ENCODE measurements at places on chromosomes 6 and 20.

- DNase-seq: no peak
Measured at GRCh38 chr20:19758501-19759331, 658 bp downstream of the RIN2 start.

DNA sequence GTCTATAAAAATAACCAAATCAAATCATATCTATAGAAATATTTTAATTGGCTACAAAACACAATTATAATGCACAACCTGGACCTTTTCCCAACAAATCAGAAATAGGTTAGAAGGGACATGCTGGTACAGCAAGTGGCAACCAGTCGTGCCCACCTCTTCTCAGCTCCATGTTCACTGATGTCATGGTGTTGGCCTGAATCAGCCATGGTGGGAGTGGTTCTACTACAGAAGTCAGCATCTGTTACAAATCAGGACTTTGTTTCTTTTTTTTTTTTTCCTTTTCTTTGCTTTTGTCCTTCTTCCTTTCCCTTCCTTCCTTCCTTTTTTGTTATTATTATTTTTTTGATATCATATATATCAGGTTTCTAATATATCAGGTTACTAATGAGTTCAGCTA is 91.2 kb downstream of the RALGAPA2 start:
- DNase-seq: no peak

DNA sequence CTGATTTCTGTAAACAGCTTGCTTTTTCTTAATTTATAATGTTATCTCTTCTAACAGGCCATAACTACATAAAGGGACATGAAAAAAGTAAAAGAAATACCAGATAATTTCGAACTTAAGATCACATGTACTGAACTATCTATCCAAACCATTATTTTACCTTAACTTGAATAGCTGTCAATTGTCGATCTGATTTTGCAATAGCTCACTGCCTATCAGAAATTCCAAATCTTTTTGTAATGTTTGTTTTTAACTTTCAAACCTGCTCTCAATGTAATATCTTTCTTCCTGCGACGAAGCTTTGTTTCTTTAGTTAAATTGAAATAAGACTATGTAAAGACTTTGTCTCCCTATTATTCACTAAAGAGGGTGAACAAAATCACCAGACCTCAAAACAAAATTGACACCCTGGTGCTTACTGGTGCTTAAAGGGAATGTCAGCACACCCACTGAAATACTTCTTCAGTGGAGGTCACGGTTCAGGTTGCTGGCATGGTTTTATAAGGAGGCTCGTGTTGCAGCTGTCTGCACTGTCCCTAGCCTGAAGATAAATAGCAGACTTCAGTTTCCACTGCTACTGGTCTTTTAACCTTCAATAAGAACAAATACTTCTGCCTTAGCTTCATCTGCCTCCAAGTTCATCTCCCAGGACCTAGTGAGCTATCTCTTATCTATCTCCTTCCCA is 117.5 kb upstream of the QKI start:
- DNase-seq: no peak

- DNase-seq: no peak
Measured at GRCh38 chr20:13700761-13701160, 62.0 kb upstream of the TASP1 start.

- DNase-seq: no peak
Measured at GRCh38 chr6:70839286-70840266, 117.3 kb downstream of the B3GAT2 start.

GRCh38 chr20:23152308-23152892 is 66.3 kb upstream of the CD93 start:
- DNase-seq: no peak

DNA sequence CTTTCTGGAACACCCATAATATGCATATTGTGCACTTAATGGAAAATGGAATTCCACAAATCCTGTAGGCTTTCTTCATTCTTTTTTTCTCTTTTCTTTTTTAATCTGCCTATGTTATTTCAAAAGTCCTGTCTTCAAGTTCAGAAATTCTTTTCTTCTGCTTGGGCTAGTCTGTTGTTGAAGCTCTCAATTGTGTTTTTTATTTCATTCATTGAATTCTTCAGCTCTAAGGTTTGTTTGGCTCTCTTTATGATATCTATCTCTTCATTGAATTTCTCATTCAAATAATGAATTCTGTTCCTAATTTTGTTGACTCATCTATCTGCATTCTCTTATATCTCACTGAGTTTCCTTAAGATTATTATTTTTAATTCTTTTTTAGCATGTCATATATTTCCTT is 10.1 kb downstream of the SPINT4 start:
- no peak for DNase-seq

- no peak for DNase-seq
Measured at GRCh38 chr20:52515877-52516276, 324.3 kb upstream of the ZFP64 start.

- DNase-seq: no peak
Measured at GRCh38 chr6:70672549-70672948, 4.9 kb downstream of the SMAP1 start.

DNA sequence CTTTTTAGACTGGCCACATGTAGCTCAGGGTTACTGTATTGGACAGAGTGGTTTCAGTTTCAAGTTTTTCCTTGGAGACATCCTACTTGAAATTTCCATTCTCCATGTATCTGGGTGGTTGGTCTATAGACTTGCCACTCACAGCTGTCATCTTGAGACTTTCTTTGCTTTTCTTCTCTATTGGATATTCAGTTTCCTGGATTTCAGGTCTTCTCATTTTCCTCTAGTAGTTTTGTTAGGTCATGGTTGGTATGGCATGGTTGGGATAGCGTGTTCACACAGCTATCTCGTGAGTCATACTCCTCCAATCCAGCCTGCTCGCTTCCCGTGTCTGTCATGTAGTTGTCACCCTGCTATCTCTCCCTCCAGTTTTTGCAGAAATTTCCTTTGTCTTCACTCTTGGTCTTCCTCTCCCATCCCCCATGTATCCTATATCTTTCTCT is 48.3 kb downstream of the PTPN1 start:
- DNase-seq: no peak

DNA sequence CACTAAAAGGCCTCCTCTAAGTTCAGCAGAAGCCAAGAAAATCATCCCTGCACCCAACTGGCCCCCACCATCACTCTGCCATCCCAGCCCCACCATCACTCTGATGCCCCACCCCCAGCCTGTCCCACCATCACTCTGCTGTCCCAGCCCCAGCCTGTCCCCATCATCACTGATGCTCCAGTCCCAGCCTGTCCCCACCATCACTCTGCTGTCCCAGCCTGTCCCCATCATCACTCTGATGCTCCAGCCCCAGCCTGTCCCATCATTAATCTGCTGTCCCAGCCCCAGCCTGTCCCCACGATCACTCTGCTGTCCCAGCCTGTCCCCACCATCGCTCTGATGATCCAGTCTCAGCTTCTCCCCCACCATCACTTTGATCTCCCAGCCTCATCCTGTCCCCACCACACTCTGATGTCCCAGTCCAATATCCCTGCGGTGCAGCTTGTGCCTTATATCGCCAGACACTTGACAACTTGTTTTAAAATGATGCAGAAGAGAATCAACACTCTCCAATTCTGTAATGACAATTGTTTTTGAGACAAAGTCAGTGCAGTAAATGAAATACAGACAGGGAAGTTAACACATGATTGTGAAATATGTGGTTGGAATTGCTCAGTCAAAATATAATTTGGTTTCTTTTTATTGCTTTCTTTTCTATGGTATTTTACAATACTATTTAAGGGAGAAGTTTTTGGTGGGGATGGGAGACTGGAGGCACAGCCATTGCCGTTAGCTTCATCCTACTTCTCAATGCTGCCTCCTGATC is 100.8 kb downstream of the TNFAIP3 start:
- no peak for DNase-seq

- DNase-seq: no peak
Measured at GRCh38 chr6:45555981-45556771, 178.4 kb upstream of the SUPT3H start.

- DNase-seq: no peak
Measured at GRCh38 chr6:150150821-150151646, 8.2 kb downstream of the PPP1R14C start.

DNA sequence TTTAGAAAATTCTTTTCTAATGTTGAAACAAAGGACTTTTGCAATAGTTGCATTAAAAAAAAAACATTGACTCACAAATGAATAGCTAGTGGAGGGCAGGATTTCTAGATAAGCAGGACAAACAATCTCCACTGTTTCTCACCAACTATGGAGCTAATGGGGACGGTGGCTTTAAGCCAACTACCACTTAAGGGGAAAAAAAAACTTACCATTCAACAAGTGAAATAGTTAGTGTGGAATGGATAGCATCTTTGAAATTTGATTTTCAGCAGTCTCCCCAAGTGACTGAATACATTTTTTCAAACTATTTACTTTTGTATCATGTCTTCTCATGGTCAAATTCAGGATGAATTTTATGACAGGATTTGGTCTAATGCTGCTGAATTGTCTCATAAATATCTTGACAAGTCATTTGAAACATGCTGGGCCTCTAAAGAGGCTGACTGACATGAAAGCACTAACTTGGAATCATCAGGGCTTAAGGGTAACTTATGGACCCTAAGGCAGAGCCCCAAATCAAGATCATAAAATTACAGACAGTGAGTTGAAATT is 100.5 kb downstream of the EYA4 start:
- no peak for DNase-seq

- DNase-seq: no peak
Measured at GRCh38 chr6:21984561-21984960, 312.3 kb downstream of the PRL start.

DNA sequence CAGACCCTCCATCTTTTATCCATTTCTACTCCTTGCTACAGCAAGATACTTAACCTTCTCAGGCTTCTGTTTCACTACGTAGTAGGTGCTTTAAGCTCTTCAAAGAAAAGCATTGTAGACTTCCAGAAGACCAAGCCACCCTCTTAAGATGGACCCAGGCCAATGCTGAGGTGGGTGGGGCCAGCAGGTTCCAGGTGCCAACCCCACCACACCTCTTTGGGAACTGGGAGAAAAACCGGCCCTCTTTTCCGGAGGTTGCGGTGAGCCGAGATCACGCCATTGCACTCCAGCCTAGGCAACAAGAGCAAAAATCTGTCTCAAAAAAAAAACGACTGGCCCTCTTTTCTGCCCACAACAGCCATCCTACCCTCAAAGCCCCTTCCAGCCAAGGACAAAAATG is 10.6 kb upstream of the HMGA1 start:
- DNase-seq: no peak

- DNase-seq: peak; percentile 73
Measured at GRCh38 chr6:166957087-166957804, 896 bp upstream of the RNASET2 start.

DNA sequence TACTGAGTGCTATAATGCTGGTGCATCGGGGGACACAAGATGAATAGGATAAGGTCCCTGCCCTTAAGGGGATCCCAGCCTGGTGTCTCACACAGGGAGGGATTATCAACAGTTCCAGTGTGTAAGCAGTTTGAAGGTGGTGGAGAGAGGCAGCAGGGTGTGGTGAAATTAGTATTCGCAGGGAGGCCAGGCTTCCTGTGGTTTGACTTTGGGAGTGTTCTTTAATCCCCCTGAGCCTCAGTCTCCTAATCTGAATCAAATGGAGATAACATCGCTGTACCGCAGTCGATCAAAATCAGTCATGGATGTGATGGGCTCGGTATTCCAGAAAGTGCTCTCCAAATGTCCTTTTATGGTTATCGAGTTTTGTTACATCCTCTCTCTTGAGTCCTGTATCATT is 288.1 kb upstream of the SUPT3H start:
- no peak for DNase-seq

GRCh38 chr20:37956107-37956585 is 53.2 kb downstream of the VSTM2L start:
- no peak for DNase-seq

- no peak for DNase-seq
Measured at GRCh38 chr20:1323256-1323655, 5.7 kb downstream of the SDCBP2 start.

DNA sequence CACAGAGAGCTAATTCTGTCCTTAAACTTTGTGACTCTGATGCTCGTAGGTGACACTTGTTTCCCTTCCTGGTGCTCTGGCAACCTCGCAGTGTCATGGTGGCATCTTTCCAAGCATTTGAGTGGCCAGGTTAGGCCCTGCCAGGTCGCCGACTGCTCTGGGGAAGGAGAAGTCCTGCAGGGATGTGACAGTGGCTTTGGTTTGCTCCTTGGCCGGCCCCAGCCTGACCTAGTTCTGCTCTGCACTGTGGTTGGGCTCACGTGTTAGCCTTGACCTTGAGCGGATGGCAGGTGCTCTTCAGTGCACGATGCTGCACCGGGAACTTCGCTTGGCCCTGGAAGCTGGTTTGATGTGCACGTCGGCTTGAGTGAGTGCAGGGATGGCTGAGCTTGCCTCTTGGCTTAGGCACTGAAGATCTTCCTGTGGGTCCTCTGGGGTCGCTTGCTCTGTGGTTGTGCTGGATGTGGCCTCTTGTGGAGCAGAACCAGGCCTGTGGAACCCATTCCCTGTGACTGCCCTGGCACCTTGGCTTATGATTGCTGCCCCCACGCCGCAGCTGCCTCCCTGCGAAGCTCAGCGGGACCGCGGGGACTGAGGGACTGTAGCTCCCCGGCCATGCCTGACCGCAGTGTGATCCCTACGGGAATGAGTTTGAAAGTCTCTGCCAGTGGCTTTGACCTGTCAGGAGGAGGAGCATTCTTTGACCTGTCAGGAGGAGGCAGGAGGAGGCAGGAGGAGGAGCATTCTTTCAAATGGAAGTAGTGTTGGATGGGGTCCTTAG is 8.7 kb downstream of the OSBPL2 start:
- no peak for DNase-seq

GRCh38 chr20:31821427-31821826 is 2.3 kb downstream of the MYLK2 start:
- DNase-seq: no peak

- DNase-seq: no peak
Measured at GRCh38 chr6:86255973-86256372, 613.3 kb upstream of the SYNCRIP start.

DNA sequence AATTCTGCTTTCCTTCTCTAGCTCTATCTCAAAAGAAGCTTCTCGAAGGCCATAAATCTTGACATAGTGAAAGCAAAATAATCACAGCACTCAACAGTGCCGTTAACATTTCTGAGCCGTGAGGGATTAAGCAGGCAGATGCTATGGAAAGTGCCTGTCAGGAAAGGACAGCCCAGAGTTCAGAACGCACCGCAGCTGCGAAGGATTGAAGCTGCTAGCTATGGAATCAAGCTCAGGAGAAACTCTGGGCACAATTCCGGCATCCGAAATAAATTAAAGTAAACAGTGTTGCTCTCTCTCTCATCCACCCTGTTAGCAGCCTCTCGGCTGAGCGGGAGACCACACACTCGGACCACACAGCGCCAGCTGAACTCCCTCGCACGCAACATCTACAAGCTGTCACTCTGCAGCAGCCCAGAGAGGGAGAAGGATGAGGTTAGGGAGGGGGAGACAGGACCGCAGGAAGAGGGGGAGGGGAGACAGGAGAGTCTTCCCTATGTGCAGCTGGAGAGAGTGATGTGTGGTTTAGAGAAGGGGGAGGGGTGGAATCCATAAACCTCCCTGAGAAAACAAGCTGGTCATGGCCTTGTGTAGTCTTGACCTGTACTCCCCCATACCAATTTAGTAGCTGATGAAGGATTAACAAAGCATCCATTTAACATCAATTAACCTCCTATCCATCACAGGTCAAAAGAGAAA is 9.0 kb downstream of the EXOC2 start:
- no peak for DNase-seq

- no peak for DNase-seq
Measured at GRCh38 chr20:50196248-50196647, 5.6 kb downstream of the CEBPB start.
